ENCODE measurements at places on chromosomes 11 and 22. TPM values are rescaled to one million over a fixed set of nuclear protein-coding genes. Genes with fewer than 3 reads are reported as not detected.

Gene HNRNPUL2
- 12.8 TPM for total RNA-seq

Gene MRGPRD
- total RNA-seq = not detected

Gene ARFGAP3
- total RNA-seq = 62.0 TPM

GRCh38 chr11:104934594-104934993 is 33.8 kb downstream of the CASP4 start:
- DNase-seq = no peak

GRCh38 chr11:126253265-126253664 is 15.4 kb downstream of the SRPRA start:
- no peak for DNase-seq

- no peak for DNase-seq
These were observed 145.9 kb upstream of the OPCML start for GRCh38 chr11:133678191-133678590.
